ENCODE measurements at places on chromosomes 11 and 22. TPM values are rescaled to one million over a fixed set of nuclear protein-coding genes. Genes with fewer than 3 reads are reported as not detected.

ANO1 gene
- total RNA-seq, result 2.6 TPM

OTOG gene
- 1.3 TPM for total RNA-seq

DNA sequence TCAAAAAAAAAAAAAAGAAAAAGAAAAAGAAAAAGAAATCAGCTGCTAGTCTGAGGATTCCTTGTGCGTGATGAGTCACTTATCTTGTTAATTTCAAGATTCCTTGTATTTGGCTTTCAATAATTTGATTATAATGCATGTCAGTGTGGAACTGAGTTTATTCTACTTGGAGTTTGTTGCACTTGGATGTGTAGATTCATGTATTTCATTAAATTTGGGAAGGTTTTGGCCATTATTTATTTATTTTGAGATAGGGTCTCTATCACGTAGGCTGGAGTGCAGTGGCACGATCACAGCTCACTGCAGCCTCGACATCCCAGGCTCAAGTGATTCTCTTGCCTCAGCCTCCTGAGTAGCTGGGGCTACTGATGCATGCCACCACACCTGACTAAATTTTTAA, 14.8 kb downstream of the WBP2NL start:
- DNase-seq, result no peak

- no peak for DNase-seq
Observed at GRCh38 chr11:6559369-6559768, 44.0 kb downstream of the RRP8 start.

DNA sequence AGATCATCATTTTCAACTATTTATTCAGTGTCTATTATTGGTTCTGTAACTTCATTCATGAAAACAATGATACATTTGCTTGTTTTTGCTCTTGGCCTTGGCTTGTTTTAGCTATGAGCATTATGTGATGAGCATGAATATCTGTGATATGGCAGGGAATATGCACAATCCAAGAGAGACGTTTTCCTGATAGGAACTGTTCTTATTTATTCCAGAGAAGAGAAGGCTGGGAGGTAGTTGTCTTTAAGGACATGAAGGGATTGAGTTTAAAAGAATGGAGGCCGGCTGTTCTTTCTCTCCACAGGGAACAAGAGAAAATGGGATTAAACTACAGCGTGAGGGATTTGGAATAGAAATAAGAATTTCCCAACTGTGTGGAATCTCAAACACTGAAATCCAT, 30.3 kb downstream of the BLID start:
- no peak for DNase-seq

DNA sequence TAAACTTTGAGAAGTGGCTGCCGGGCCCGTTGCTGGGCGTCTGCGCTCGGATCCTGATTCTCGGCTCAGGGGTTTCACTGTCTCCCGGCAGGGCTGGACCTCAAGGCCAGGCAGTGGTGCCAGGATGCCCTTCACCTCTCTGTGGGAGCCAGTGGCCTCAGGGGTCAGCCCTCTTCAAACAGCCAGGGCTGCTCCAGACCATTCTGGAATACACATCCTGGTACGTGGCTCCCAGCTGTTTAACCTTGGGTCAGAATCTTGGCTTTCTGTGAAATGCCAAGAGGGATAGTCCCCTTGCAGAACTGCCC, 70.5 kb downstream of the MPPED1 start:
- no peak for DNase-seq

GRCh38 chr11:31834237-31834636, 23.1 kb upstream of the PAX6 start:
- no peak for DNase-seq

- peak; percentile 58 for DNase-seq
Observed at GRCh38 chr22:38114484-38115398, 4.3 kb upstream of the BAIAP2L2 start.

All from spinal cord (tissue), 10 donors.